ENCODE measurements at places on chromosomes 7 and 10.

- DNase-seq: no peak
Measured at GRCh38 chr10:130202984-130203621, 66.9 kb downstream of the GLRX3 start.

- DNase-seq: no peak
Measured at GRCh38 chr7:107833684-107834106, 30.7 kb upstream of the SLC26A3 start.

DNA sequence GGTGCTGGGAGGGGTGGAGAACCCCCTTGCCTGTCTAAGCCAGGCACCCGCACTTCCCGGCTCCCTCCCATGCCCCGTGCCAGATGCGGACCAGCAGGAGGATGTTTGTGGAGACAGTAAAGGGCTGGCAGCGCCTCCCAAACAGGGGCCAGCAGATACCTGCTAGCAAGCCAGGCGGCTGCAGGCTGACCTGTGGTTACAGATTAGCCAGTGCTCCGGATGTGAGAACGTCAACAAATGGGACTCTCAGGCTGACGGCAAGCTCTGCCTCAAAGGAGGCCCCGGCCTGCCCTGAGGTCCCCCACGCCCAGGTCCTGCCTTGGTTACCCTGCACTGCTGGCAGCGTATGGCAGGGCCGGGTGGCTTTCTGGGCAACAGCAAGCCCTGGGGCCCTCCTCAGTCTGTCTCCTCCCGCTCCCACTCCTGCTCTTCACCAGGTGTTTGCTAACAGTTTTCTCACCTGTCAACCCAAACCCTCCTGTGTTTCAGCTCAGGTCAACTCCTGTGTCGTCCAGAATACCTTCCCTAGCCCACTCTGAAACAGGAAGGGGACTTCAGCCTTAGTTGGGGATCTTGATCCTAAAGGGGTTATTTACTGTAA, 85.4 kb downstream of the NEURL1 start:
- DNase-seq: no peak

DNA sequence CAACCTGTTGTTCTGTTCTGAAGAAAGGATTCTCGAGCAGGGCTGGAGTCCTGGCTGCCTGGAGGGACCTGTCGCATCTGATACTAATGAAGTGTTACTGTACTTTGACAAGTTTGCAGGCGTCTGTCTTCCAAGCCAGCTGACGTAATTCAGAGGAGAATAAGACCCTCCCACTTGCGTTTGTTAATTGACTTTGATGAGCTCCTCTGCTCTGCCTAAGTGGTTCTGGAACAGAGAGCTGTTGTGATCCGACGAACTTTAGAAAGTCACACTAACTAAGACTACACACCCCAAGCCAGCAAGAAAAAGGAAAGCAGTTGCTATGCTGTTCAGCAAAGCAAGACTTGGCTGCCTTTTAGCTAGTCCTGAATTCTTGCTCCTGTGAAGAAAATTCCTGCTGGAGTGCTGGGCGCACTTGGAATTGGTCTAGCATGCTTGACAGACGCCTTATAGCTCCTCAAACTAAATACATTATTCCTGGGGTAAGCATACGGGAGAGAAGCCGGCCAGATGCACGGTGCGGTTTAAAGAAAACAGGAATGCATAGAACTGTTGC, 200.3 kb downstream of the CACNB2 start:
- DNase-seq: no peak

DNA sequence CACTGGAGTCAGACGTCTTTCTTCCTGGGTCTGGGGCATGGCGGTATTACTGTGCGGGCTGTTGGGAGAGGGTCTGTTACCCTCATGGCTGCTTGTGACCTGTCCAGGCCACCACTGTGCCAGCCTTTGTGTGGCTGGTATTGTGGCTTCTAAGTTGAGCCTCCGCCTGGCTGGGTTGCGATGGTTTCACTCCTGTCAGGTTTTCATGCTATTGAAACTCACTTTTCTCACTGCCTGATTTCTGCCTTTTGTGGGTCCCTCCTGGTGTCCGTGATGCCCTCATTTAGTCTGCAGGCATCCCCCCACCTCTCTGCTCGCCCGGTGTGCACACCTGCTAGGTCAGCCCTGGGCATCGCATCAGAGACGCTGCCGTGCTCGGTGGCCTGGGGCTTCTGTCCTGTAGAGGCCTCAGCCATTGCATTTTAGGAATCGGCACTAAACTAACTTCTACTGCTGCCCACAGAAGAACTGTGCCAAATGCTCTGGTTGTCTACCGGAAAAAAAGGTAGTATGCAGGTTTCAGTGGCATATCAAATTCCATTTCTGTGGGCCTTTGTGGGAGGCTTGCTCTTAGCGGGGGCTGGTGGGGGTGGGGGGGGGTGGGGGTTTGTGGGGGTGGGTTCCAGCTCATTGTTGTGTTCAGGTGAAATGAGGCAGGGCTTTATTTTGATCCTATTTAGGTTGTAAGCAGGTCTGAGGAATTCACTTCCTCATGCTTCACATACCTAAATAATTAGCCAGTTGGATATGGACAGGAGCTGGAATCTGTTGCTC, 64.3 kb downstream of the MGMT start:
- no peak for DNase-seq

- peak; percentile 68 for DNase-seq
Measured at GRCh38 chr10:6204063-6204340, 1.3 kb downstream of the PFKFB3 start.

GRCh38 chr10:5959581-5960069, 17.7 kb downstream of the IL15RA start:
- no peak for DNase-seq

DNA sequence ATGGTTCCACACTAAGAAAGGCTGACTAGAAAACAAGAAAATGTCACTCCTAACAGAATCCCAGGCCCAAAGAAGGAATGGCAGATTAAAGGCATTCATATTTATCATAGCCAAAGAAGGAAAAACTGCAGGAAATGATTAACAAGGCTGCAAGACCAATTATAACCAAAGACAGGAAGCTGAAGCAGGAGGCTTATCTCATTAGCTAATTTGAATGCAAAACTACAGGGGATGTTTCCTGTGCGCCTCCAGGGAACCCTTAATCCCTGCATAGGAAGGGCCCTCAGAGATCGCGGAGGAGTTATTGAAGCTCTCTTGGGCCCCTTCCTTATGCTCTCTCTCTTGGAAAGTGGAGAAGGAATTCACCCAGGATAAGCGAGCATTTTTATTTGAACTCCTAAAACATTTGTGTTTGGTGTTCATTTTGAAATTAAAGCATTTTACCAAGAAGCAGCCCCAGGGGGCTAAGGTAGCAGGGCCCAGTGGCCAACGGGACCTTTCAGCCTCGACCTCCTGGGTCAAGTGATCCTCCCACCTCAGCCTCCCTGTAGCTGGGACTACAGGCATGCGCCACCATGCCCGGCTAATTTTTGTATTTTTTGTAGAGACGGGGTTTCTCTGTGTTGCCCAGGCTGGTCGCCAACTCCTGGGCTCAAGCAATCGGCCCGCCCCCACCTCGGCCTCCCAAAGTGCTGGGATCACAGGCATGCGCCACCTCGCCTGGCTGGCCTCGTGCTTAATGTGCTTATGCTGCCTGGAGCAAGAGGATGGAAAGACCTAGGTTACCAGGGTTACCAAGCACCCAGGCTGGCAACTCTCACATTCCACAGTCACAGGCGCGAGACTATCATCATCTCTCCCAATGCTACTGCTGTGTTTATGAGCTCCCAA, 24.1 kb upstream of the PROSER2 start:
- DNase-seq: no peak

- no peak for DNase-seq
Measured at GRCh38 chr10:43411536-43411935, 2.5 kb upstream of the HNRNPF start.

- no peak for DNase-seq
Measured at GRCh38 chr10:14407567-14407966, 76.8 kb upstream of the FRMD4A start.

DNA sequence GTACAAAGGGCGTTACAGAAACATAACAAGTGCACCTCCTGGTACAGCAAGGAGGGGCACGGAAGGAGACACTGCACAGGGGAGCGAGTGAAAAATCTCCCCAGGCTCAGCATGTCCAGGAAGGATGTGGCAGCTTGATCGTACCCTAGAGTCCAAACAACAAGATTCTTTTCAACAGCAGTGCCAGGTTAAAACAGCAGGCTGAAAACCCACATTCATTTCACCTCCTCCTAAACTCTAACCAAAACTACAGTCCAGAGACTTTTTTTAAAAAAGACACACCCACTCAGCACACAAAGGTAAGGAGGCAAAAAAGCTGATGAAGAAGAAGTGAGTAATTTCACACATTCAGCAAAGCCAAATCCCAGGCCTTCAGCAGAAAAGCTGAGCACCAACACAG, 138.8 kb downstream of the SFMBT2 start:
- peak; percentile 18 for DNase-seq

GRCh38 chr7:106848851-106849442, 16.1 kb upstream of the PIK3CG start:
- no peak for DNase-seq

DNA sequence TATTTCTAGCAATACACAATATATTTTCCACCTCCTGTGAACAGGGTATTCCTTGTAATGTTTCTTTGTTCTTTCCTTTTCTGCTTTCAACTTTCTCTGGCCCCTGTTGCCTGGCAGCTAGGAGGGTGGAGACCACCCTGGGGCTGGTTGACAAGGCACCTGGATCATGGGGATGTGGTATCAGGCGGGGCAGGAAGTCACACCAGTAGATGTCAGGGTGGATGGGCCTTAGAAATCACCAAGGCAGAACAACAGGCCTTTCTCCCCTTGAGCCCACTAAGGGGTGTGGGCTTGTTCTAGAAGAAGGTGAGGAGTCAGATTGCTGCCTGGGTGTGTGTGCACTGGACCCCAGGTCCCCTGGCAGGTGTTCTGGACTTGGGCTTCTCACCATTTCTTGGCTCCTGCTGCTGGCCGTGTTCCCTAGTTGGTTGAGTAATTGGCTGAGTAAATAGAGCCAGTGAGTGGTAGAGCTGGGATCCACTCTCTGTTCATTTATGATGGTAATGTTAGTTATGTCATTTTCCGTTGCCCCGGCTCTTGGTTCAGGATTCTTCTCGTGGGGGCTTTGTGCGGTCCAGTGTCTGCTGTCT, 24.9 kb downstream of the ZNF783 start:
- no peak for DNase-seq

DNA sequence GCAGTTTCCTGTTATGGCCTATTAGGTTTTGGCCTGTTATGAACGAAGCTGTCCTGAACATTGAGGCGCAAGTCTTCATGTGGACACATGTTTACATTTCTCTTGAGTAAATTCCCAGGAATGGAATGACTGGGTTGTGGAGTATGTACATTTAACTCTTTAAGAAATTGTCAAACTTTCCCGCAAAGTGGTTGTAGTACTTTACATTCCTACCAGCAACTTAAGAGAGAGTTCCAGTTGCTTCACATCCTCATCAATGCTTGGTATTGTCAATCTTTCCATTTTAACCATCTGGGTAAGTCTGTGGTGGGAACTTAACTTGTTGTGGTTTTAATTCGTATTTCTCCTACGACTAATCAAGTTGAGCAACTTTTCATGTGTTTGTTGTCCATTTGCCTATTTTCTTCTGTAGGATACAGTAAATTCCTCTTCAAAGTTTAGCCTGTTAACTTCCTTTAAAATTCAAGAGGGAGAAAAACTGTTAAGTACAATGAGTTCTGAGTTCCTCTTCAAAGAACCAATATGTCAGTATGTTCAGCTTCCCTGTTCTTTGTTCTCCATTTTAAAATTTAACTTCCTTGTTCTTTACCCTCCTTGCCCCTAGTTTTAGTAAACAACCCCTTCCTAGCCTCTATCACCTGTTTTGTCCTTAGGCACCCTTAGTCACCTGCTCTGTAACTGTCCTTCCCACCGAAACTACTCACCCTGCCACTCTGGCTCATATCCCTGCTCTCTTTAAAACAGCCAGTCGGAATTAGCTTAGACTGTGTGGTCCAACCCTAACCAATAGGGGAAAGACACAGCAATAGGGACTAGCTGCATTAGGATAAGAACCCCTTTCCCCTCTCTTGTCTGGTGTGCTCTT, 74.0 kb downstream of the FAM241B start:
- no peak for DNase-seq

DNA sequence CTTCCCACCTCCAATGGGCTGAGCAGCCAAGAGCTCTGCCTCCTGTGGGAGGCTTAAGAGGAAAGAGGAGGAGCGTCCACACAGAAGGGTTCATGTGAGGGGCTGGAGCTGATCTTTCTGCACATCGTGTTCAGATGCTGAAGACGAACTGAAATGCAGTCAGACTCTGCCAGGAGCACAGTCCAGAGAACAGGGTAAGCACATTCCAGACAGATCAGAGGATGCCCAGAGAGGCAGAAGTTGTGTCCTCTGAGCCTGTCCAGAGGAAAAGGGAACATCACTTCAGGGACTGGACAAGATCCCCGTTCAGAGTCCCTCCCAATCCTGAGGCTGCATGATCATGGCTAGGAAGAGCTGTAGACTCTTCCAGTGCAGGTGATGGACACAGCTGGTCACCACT, 72.9 kb downstream of the ITIH5 start:
- DNase-seq: no peak

DNA sequence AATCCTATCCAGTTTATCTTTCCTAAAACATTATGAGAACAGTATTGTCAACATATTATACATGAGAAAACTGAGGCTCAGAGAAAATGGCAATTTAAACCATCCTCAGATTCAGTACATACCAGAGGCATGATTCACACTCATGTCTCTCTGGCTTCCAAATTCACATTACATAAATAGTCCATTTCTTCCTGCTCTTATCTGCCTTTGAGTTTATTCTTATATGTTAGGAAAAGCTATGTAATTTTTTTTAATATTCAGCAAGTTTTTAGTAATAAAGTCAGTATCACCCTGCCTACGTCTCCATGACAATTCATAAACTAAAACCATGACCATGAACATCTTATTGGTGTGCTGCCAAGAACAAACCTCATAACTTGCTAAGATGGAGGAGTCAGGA, 1260.2 kb upstream of the SORCS1 start:
- DNase-seq: no peak

DNA sequence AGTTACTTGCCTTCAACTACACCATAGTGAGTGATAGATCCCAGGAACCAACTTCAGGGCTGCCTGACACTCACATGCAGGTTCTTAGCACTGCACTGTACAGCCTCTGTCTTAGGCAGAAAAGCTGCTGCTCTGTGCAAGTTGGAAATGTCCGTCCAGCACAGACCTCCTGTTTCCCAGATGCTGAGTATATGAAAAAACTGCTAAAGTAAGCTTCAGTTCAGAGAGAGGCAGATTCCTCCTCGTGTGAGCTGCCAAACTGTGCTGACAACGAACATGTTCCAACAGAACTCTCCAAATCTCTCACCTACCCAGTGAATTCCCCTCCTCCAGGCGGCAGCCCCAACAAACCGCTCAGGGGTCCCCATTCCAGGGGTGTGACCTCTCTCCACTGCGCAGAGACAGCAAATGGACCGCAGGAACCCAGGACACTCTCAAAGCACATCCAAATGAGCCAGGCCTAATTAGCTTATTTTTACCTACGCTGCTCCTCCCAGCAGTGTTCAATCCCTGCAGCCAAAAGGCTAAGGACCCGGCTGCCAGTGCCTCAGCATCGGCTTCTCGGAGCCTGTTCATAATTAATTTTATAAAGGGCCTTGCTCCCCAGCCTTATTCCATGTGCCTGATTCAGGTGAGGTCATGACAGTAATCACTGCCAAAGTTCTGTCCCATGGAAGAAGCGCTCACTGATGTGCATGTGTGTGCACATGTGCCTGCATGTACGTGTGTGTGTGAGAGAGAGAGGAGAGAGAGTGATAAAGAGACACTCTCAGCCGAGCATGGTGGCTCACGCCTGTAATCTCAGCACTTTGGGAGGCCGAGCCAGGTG, 159.5 kb upstream of the AUTS2 start:
- no peak for DNase-seq
